ENCODE measurements at places on chromosomes 11 and 22. TPM values are rescaled to one million over a fixed set of nuclear protein-coding genes. Genes with fewer than 3 reads are reported as not detected.

The GLYAT gene
- total RNA-seq = not detected

The TEAD1 gene
- 45.9 TPM for total RNA-seq

The ART5 gene
- total RNA-seq = 0.16 TPM

The SMCO4 gene
- total RNA-seq = 21.5 TPM

The BDNF gene
- total RNA-seq = 10.1 TPM

The GPR83 gene
- 0.07 TPM for total RNA-seq

The PRR33 gene
- total RNA-seq = not detected

The SCGB1D2 gene
- 0.28 TPM for total RNA-seq

The DNAJB7 gene
- total RNA-seq = not detected

The OR52H1 gene
- total RNA-seq = not detected

The CHADL gene
- not detected for total RNA-seq

The CDON gene
- 2.5 TPM for total RNA-seq

The RASSF10 gene
- total RNA-seq = 1.1 TPM

Data from A549 treated with Hydrocortisone at 1 μM for 4 hours (cell line).